ENCODE measurements at places on chromosomes 3 and 15. TPM values are rescaled to one million over a fixed set of nuclear protein-coding genes. Genes with fewer than 3 reads are reported as not detected.

GRCh38 chr15:67093504-67093862 is 28.1 kb downstream of the SMAD3 start:
- no peaks in the 10 kb centered on the region for H3K27me3 ChIP-seq
- H3K4me3 ChIP-seq = no peak overlapping the region
- peaks cover 57% of the 10 kb centered on the region for H3K4me1 ChIP-seq
- no peak overlapping the region for H3K27ac ChIP-seq
- peaks cover 5% of the 10 kb centered on the region for H3K36me3 ChIP-seq
- no peak for DNase-seq

DNA sequence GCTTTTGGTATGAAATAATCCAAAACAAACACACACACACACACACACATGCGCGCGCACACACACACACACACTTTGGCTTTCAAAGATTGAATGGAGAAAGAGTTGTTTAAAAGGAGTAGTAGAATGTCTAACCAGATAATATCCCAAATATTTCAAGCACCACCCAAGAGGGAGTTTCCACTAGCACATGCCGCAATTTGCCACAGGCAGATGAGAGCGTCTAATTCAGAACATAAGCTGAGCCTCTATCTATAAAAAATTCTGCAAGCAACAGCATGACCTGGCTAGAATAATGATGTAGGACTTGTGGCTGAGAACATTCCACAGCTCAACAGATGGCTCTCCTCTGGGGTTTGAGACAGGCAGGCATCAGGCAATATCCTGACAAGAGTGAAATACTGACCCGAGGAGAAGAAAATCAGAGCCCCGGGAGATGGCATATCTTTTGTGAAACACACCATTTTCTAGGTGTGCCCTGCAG is 302.5 kb upstream of the GADL1 start:
- no peak overlapping the region for H3K4me3 ChIP-seq
- no peak for DNase-seq
- no peaks in the 10 kb centered on the region for H3K4me1 ChIP-seq
- H3K36me3 ChIP-seq = no peaks in the 10 kb centered on the region

DNA sequence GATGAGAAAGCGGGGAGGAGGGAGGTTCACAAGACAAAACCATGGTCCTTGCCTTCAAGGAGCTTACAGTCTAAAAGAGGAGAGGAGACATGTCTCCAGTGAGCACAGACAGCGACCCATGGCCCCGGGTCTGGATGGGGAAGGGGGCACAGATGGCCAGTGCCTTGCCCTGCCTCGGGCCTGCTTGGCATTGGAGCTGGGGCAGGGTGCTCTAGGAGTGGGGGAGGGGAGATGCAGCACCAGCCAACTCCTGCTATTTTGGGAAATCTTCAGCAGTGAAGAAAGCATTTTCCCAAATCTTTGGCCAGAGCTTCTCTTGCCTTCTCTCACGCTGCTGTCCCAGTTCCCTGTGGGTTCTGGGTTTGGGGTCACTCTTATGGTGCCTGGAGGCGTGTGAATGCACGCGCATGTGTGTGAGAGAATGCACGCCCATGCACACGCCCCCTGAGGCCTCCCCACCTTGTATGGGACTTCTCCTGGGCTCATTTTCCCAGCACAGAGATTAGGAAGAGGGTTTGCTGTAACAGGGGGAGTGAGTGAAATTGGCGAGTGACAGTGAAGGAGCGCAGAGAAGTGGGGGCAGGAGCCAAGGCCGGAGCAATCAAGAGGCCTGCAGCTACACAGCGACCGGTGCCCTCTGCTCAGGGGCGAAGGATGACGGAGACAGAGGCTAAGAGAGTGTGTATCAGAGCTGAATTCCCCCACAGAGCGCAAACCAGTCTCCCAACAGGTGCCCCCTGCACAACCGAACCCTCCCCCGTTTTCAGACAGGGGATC is 71.5 kb downstream of the SEMA5B start:
- H3K27ac ChIP-seq = no peak overlapping the region
- H3K4me3 ChIP-seq = no peak overlapping the region
- peaks cover 40% of the 10 kb centered on the region for H3K27me3 ChIP-seq
- no peak for DNase-seq
- H3K4me1 ChIP-seq = peaks cover 3% of the 10 kb centered on the region

- peak overlapping the region; percentile 75 for H3K27ac ChIP-seq
- H3K4me3 ChIP-seq = no peak overlapping the region
- peaks cover 64% of the 10 kb centered on the region for H3K4me1 ChIP-seq
- no peaks in the 10 kb centered on the region for H3K36me3 ChIP-seq
Measured at GRCh38 chr3:45055411-45056143, 29.5 kb downstream of the CLEC3B start.

DNA sequence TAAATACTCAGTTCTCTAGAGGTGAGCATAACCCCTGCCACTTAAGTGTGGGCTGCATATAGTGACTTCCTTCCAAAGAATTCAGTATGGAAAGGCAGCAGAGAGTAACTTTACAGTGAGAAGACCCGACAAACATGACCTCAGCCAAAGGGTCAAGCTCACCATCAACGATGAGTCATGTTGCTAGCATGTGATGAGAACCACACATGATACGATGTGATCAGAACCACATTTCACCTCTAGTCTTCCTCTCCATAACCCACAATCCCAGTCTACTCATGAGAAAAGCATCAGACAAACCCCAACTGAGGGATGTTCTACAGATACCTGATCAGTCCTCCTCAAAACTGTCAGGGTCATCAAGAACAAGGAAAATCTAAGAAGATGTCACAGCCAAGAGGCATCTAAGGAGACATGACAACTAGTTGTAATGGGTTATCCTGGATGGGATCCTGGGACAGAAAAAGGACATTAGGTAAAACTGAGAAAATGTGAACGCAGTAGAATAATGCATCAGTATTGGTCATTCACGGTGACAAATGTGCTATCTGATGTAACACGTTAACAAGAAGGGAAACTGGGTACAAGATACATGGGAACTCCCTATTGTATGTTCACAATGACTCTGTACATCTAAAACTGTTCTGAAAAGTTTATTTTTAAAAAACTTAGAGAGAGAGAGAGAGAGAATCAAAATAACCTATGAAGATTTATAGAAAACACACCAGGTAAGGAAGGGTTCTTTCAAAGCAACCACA is 28.3 kb downstream of the SEC61A1 start:
- H3K27me3 ChIP-seq = no peaks in the 10 kb centered on the region
- no peak for DNase-seq
- no peak overlapping the region for H3K27ac ChIP-seq
- no peak overlapping the region for H3K4me3 ChIP-seq
- H3K36me3 ChIP-seq = peaks cover 23% of the 10 kb centered on the region
- peaks cover 33% of the 10 kb centered on the region for H3K4me1 ChIP-seq

KBTBD13 gene
- total RNA-seq = not detected

PTH1R gene
- 12.9 TPM for total RNA-seq
